ENCODE measurements at places on chromosomes 7 and 10.
A peak's percentile ranks its signal among the peaks of the same experiment; 100 is the strongest.

DNA sequence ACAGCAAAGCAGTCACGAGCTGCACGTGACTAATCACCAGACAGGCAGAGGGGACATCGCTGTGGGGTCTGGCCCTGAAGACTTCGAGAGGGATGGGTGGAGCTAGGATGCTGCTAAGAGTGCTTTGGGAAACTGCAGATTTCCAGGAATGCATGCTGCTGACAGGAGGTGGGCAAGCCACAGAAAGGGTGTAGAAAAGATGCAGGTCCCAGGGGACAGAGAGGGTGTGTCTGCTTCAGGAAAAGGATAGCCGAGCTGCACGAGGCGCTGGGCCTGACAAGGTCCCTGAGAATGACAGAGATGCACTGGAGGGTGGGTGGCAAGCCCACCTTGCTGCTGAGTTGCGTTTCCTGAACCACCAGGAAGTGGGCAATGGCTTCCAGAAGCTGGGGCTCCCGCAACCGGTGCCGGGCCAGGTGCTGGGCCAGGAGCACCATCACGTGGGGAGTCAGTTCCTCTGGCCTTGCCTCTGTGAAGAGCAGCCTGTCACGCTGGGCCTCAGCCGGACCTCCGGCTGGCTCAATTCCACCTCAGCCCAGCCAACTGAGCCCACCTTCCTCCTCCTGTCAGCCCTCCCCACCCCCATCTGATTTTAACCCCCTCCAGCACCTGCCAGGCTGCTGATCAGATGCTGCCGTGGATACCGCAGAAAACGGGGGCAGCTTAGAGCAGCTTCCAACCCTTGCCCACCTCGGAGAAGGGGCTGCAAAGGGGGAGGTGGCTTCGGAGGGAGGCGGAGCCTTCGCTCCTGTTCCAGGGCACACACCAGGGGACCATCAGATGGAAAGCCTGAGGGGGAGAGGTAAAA, 2.2 kb downstream of the FASTK start:
- no peak for DNase-seq

GRCh38 chr7:95511716-95512260, 26.0 kb downstream of the ASB4 start:
- DNase-seq: peak; percentile 62

DNA sequence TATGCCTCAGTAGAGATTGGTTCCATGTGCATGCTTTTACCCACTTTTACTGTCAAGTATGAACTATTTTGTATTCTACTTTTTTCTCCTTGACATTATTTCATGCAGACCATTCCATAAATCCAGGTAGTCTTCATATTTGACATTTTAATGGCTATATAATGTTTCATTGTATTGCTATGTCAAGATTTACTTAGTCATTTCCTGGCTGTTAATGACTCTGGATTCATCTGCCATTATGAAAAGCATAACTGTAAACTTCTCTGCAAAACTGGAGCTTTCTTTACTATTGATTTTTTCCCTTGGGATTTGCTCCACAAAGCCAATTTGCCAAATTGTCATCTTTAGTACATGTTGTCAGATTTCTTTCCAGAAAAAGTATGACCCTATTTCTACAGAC, 6.8 kb upstream of the MSRB2 start:
- no peak for DNase-seq

DNA sequence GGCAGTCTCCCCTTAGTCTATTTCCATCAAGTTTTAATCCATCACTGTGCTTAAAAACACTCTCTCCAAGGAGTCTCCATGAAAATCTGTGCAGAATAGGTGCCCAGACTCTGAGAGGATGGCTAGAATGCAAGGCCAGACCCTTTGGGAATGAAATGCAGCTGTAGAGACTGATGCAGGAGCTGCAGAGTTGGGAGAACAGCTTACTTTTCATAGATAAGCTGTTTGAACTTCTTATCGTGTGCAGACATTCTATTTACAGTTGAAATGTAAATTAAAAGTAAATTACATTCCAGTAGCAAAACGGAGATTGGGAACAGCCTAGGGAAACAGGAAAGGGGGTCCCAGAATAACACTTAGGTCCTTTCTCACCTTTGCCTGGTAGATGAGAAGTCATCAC, 14.9 kb downstream of the ZNF22 start:
- DNase-seq: no peak

DNA sequence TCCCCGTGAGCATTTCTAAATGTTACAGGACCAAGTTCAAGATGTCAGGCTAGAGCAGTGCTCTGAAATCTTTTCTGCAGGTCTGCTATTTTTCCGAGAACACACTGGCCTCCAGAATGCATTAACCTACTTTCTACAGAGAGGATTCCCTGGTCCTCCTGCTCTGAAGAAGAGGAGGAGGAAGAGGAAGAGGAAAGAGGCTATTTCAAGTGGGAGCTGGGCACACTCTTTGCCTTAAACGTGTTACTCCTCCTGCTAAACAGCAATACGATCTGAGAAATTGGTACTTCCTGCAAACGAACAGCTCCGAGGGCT, 157.4 kb downstream of the FRMD4A start:
- no peak for DNase-seq

DNA sequence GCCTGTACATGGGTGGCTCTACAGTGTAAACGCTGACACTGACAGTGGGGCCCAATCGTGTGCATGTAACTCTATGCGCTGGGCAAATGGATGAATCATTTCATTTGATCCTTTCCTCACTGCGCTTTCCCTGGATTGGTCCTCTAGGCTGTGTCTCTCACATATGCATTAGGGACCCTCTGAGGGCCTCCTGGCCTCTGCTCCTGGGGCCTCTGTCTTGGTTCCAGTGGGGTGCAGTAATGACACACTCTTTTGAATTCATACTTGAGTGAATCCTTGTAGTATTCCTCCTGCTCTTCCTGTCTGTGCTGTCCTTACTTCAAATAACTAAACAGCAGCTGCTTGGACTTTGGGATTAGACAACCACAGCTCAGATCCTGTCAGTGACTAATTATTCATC, 176.5 kb upstream of the ADO start:
- DNase-seq: no peak

- DNase-seq: peak; percentile 24
These were observed 17.5 kb downstream of the ZNF862 start for GRCh38 chr7:149855361-149856305.

DNA sequence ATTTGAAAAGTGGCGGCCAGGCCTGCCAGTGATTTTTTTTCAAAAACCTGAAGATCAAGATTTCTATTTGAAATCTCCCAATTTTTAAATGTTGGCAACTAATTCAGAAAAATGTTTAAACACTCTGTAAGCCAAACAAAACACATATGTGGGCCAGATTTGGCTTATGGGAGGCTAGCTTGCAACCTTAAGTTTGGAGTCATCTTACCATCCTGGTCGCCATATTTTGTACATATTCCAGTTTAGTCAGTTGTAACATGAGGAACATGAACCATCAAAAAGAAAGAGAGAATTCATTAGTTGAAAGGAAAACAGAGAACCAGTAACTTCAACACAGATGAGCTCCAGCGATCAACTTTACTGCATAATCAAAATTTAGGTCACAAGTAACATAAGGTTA, 115.4 kb downstream of the TMEM26 start:
- DNase-seq: no peak

DNA sequence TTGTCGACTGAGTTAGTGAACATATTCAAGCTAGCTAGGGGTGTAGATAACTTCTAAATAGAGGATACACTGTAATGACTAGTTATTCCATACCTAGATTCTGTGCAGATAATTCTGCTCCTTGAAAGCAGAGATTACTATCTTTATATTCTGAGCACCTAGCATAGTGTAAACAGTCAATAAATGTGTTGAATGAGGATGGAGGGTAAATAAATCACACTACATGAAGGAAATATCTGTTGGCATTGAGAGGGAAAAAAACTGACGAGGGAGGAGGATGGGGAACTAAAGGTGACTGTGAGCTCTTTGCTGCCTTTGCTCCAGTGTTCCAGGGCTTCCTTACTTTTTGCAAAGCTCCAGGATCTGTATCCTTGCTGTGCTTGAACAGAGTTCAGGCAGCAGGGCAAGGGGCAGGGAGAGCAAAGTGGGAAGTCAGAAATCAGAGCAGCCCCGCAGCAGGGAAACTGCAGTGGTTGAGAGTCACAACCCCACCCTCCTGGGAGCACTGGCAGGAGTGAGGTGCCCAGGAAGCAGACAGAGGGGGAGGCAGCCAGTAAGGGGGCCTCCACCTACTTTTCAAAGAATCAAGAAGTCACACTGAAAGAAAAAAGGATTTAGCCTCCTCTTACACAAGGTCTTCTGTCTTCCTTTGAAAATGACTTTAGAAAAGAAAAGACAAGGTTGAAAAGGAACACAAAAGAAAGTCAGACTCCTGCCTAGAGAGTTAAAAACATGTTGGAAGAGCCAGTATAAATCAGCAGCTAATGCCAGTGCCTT, 71.8 kb upstream of the LRRN3 start:
- no peak for DNase-seq

DNA sequence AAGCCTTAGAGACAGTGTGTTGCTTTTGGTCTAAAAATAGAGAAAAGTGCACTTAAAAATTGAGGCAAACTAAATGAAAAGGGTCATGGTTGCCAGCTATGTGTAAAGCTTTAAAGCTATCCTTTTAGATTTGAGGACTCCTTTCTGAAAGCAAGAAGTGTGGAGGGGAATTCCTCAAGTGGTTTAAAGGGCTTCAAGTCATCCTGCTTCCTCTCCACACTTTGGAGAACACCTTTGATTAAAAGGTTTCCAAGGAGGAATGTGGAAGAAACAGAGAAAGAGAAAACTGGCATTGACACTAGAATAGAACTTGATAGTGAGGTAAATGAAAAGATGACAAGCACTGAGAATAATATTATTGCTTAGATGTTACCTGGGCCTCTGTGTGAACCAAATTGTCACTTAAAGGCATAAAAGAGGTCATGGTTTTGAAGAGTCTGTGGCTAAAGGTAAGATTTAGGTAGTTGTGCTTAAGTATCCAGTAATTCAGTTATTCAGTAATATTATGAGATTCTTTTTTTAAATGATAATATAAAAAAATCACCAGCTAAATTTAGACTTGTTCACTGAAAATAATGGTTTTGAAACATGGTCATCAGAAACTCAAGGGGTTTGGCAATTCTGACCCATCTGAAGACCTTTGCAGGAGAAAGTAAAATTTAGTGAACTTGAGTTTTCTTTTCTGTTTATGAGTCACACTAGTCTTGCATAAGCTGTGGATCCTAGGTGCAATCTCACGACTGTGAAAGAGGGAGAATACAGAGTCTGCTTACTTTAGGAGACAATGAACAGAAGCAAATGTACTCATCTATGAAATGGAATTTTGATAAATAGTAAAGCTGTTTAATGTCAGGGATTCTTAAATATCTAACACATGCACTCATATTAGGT, 466.0 kb downstream of the KIF20B start:
- DNase-seq: no peak

GRCh38 chr7:99422186-99422585, 13.4 kb downstream of the BUD31 start:
- DNase-seq: no peak

GRCh38 chr10:66649626-66650025, 276.2 kb upstream of the LRRTM3 start:
- no peak for DNase-seq

GRCh38 chr7:139049936-139050335, 14.1 kb upstream of the ZC3HAV1L start:
- DNase-seq: no peak

- peak; percentile 33 for DNase-seq
These were observed 10.1 kb upstream of the TMEM26 start for GRCh38 chr10:61463035-61463909.

Data from HFFc6 (cell line).